ENCODE measurements at places on chromosomes 7 and 10.
A peak's percentile ranks its signal among the peaks of the same experiment; 100 is the strongest.

GRCh38 chr10:24432478-24433416 lies 223.8 kb downstream of the KIAA1217 start:
- peak overlapping the region; percentile 36 for H3K27ac ChIP-seq
- peaks cover 9% of the 10 kb centered on the region for H3K4me1 ChIP-seq
- no peaks in the 10 kb centered on the region for H3K27me3 ChIP-seq
- DNase-seq = peak; percentile 40
- peaks cover 13% of the 10 kb centered on the region for H3K36me3 ChIP-seq
- H3K4me3 ChIP-seq = no peak overlapping the region

DNA sequence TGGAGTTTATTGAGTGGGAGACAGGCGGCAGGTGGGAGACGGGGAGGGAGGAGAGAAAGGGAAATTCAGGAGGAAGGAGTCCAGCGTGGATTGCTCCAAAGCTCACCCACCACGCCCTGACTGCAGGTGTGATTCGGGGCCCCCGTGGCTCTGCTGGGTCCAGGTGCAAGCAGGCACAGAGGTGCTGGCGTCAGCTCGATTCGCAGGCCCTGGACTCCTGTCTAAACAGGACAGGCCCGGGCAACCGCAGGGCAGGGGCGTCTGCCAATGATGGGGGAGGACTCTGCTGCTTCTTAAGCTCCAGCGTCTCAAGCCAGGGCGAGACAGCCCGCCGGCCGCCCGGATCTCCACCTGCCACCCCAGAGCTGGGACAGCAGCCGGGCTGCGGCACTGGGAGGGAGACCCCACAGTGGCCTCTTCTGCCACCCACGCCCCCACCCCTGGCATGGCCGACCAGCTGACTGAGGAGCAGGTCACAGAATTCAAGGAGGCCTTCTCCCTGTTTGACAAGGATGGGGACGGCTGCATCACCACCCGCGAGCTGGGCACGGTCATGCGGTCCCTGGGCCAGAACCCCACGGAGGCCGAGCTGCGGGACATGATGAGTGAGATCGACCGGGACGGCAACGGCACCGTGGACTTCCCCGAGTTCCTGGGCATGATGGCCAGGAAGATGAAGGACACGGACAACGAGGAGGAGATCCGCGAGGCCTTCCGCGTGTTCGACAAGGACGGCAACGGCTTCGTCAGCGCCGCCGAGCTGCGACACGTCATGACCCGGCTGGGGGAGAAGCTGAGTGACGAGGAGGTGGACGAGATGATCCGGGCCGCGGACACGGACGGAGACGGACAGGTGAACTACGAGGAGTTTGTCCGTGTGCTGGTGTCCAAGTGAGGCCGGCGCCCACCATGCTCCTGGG lies at the start of gene CALML3:
CALML3 (plus strand) TSS at position 321 of the 920 bp plus-strand sequence; CDS start at position 446, 125 bp downstream.
- peaks cover 74% of the 10 kb centered on the region for H3K4me1 ChIP-seq
- no peaks in the 10 kb centered on the region for H3K36me3 ChIP-seq
- no peak for DNase-seq

DNA sequence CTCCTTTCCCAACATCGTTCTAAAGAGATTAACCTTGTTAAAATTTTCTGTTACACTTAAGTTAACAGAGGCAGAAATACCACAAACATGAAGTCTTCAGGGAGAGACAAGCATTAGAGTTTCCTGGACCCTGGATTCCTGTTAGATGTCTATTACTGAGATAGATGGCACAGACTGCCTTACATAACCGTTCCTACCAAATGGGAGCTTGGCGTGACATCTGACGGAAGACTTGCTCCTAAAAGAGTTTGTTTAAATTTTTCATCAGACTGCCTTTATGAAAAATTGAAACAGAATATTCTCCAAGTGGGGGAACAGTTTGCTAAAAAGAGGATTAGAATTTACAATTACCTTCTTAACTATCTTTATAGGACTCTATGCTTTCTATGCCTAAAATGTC lies 22.7 kb downstream of the ANK3 start:
- no peak overlapping the region for H3K27ac ChIP-seq
- H3K36me3 ChIP-seq = no peaks in the 10 kb centered on the region
- H3K27me3 ChIP-seq = no peaks in the 10 kb centered on the region
- no peak for DNase-seq
- no peaks in the 10 kb centered on the region for H3K4me1 ChIP-seq

GRCh38 chr7:77887567-77887966 lies 89.0 kb downstream of the PHTF2 start:
- no peaks in the 10 kb centered on the region for H3K4me1 ChIP-seq

- DNase-seq = no peak
- H3K4me3 ChIP-seq = no peak overlapping the region
- no peaks in the 10 kb centered on the region for H3K27me3 ChIP-seq
These were observed 395.7 kb upstream of the FOXK1 start for GRCh38 chr7:4286351-4286750.

GRCh38 chr7:43569424-43569823 lies 13.5 kb upstream of the STK17A start:
- peaks cover 8% of the 10 kb centered on the region for H3K4me1 ChIP-seq
- no peak overlapping the region for H3K4me3 ChIP-seq
- no peak for DNase-seq
- H3K36me3 ChIP-seq = no peaks in the 10 kb centered on the region
- no peaks in the 10 kb centered on the region for H3K27me3 ChIP-seq

- H3K4me1 ChIP-seq = peaks cover 48% of the 10 kb centered on the region
- H3K36me3 ChIP-seq = no peaks in the 10 kb centered on the region
- H3K27me3 ChIP-seq = no peaks in the 10 kb centered on the region
- H3K27ac ChIP-seq = peak overlapping the region; percentile 71
- peak overlapping the region; percentile 88 for H3K4me3 ChIP-seq
These were observed 832 bp downstream of the XRCC2 start for GRCh38 chr7:152674860-152675758.

- H3K27me3 ChIP-seq = 0 out of 3 replicates have a peak, but pooled peaks cover 3% of the 10 kb centered on the region
- no peaks in the 10 kb centered on the region for H3K36me3 ChIP-seq
- no peak for DNase-seq
These were observed 68.5 kb downstream of the CXCL12 start for GRCh38 chr10:44316187-44316921.

GRCh38 chr7:6623589-6624245 lies 8.3 kb downstream of the ZNF853 start:
- DNase-seq = no peak
- H3K4me3 ChIP-seq = no peak overlapping the region
- no peaks in the 10 kb centered on the region for H3K27me3 ChIP-seq
- no peaks in the 10 kb centered on the region for H3K4me1 ChIP-seq
- no peak overlapping the region for H3K27ac ChIP-seq

DNA sequence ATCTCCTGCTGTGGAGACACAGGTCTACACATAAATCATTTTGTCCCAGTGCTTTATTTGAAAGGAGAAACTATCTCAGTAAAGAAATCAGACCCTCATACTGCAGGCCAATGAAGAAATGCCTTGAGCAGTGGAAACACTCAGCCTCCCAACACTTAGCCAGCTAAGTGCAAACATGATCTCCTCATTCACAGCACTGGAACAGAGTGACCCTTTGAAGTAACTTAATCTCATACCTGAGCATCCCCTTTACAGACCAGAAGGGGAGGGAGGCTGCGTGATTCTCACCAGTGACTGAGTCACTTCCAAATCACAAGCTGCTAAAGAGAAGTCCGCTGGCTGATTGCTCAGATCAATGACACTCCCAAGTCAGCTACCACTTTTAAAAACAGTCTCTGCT lies 4.5 kb downstream of the CHST15 start:
- H3K27ac ChIP-seq = no peak overlapping the region
- DNase-seq = no peak
- peaks cover 76% of the 10 kb centered on the region for H3K4me1 ChIP-seq
- peaks cover 11% of the 10 kb centered on the region for H3K36me3 ChIP-seq
- peak overlapping the region; percentile 91 for H3K4me3 ChIP-seq

GRCh38 chr10:15877836-15878576 lies 17.7 kb upstream of the MINDY3 start:
- H3K4me1 ChIP-seq = peaks cover 18% of the 10 kb centered on the region
- H3K36me3 ChIP-seq = no peaks in the 10 kb centered on the region
- no peaks in the 10 kb centered on the region for H3K27me3 ChIP-seq
- H3K4me3 ChIP-seq = peak overlapping the region; percentile 77

GRCh38 chr10:103114876-103115275 lies 78.2 kb downstream of the NT5C2 start:
- H3K27me3 ChIP-seq = no peaks in the 10 kb centered on the region
- no peaks in the 10 kb centered on the region for H3K36me3 ChIP-seq
- H3K27ac ChIP-seq = no peak overlapping the region
- H3K4me3 ChIP-seq = no peak overlapping the region

DNA sequence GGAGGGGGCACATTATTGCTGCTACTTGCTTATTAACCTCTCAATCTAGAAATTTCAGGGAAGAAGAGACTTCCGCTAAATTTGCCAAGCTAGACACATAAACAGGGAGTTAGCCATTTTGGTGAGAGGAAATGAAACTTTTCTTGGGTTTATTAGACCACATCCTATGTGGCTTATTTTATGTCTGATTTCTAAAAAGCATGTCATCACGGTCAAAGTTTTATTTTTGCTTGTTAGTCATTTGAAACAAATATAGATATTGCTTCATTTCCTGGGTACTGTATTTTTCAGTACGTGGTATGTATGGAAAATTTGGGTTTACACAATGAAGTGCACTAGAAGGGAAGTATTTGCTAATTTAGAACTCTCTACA lies 144.1 kb downstream of the TCF7L2 start:
- peaks cover 42% of the 10 kb centered on the region for H3K36me3 ChIP-seq
- H3K4me3 ChIP-seq = no peak overlapping the region
- H3K27me3 ChIP-seq = no peaks in the 10 kb centered on the region
- peaks cover 37% of the 10 kb centered on the region for H3K4me1 ChIP-seq
- no peak for DNase-seq
- H3K27ac ChIP-seq = peak overlapping the region; percentile 48

- H3K27me3 ChIP-seq = no peaks in the 10 kb centered on the region
- peaks cover 2% of the 10 kb centered on the region for H3K36me3 ChIP-seq
- no peak overlapping the region for H3K27ac ChIP-seq
- no peak overlapping the region for H3K4me3 ChIP-seq
- H3K4me1 ChIP-seq = peaks cover 58% of the 10 kb centered on the region
These were observed 926 bp upstream of the PCBD1 start for GRCh38 chr10:70889291-70889690.

DNA sequence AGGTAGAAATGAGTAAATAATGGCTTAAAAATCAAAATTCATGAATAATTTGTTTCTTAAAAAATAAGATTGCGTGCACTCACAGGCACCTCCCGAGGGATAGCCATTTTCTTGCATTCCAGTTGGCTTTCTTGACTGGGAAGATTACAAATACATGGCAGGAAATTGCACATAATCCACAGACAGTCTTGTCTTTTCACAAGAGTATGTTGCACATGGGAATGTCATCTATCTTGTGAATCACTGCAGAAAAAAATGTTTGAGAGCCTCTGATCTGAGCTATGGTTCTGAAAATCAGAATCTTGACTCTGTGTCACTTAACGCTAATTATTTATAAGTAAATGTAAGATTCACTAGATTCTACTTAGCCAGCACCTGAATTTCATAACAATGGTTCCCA lies 74.1 kb upstream of the PRKG1 start:
- H3K4me3 ChIP-seq = no peak overlapping the region
- H3K27me3 ChIP-seq = no peaks in the 10 kb centered on the region
- H3K4me1 ChIP-seq = no peaks in the 10 kb centered on the region
- H3K36me3 ChIP-seq = no peaks in the 10 kb centered on the region
- no peak overlapping the region for H3K27ac ChIP-seq

GRCh38 chr10:11144626-11145494 lies 127.2 kb downstream of the CELF2 start:
- H3K36me3 ChIP-seq = no peaks in the 10 kb centered on the region
- H3K4me3 ChIP-seq = no peak overlapping the region
- DNase-seq = no peak

GRCh38 chr7:120023494-120024167 lies 249.3 kb upstream of the KCND2 start:
- no peak for DNase-seq
- no peak overlapping the region for H3K4me3 ChIP-seq
- no peaks in the 10 kb centered on the region for H3K36me3 ChIP-seq
- H3K4me1 ChIP-seq = no peaks in the 10 kb centered on the region

- H3K27ac ChIP-seq = peak overlapping the region; percentile 93
- no peak overlapping the region for H3K4me3 ChIP-seq
- H3K4me1 ChIP-seq = peaks cover 70% of the 10 kb centered on the region
- peak; percentile 100 for DNase-seq
These were observed 619.8 kb downstream of the LRMDA start for GRCh38 chr10:76051007-76051936.

- no peak overlapping the region for H3K4me3 ChIP-seq
- no peak for DNase-seq
- no peaks in the 10 kb centered on the region for H3K36me3 ChIP-seq
- peaks cover 39% of the 10 kb centered on the region for H3K27me3 ChIP-seq
- H3K4me1 ChIP-seq = peaks cover 21% of the 10 kb centered on the region
- H3K27ac ChIP-seq = no peak overlapping the region
These were observed 3.4 kb downstream of the CAV1 start for GRCh38 chr7:116528008-116528789.

- H3K36me3 ChIP-seq = no peaks in the 10 kb centered on the region
- H3K4me1 ChIP-seq = no peaks in the 10 kb centered on the region
- DNase-seq = no peak
- no peak overlapping the region for H3K27ac ChIP-seq
These were observed 161.0 kb downstream of the ST7 start for GRCh38 chr7:117114272-117114671.

- peaks cover 1% of the 10 kb centered on the region for H3K36me3 ChIP-seq
- peaks cover 88% of the 10 kb centered on the region for H3K4me1 ChIP-seq
- H3K4me3 ChIP-seq = no peak overlapping the region
These were observed 33.7 kb downstream of the ZMIZ1 start for GRCh38 chr10:79102498-79102874.

DNA sequence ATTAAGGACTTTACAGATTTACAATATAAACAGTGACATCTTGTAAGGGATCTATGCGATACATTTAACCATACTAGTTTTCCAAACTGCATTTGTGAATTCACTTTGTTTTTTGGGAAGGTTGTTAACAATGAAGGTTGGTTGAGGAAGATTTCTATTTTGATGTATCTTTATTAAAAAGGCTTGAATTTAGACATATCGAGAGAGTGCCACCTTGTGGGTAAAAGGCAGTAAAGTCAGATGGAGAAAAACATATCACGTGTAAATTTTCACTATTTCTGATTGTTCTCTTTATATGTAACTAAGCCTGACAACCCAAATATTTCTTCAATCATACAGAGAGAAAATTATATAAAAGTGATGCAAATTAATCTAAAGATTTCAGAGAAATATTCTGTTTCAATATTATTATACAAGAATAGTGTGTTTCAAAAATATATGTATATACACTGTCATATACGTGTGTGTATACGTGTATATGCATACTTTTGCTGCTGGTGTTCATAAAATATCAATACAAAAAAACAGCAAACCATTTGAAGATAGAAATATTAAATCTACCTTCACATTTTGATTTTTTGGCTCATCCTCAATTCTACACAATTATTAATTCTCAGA lies 988.6 kb downstream of the SORCS1 start:
- H3K36me3 ChIP-seq = no peaks in the 10 kb centered on the region
- no peak for DNase-seq
- no peak overlapping the region for H3K4me3 ChIP-seq
- H3K4me1 ChIP-seq = no peaks in the 10 kb centered on the region

- H3K27me3 ChIP-seq = no peaks in the 10 kb centered on the region
- H3K4me3 ChIP-seq = no peak overlapping the region
- H3K4me1 ChIP-seq = no peaks in the 10 kb centered on the region
- DNase-seq = no peak
- no peaks in the 10 kb centered on the region for H3K36me3 ChIP-seq
- H3K27ac ChIP-seq = no peak overlapping the region
These were observed 280.5 kb downstream of the POM121L12 start for GRCh38 chr7:53315981-53316380.

GRCh38 chr7:158730383-158731346 lies 26.1 kb upstream of the NCAPG2 start:
- H3K4me1 ChIP-seq = no peaks in the 10 kb centered on the region
- no peak overlapping the region for H3K4me3 ChIP-seq
- H3K36me3 ChIP-seq = peaks cover 4% of the 10 kb centered on the region

- H3K36me3 ChIP-seq = peaks cover 37% of the 10 kb centered on the region
- H3K27ac ChIP-seq = no peak overlapping the region
- no peak for DNase-seq
- no peaks in the 10 kb centered on the region for H3K4me1 ChIP-seq
- no peaks in the 10 kb centered on the region for H3K27me3 ChIP-seq
These were observed 82.8 kb downstream of the ALOX5 start for GRCh38 chr10:45456822-45457221.
